Activated naive CD4-positive, alpha-beta T cell treated with anti-CD3 and anti-CD28 coated beads, Interleukin-2, amount 50 U/mL, for 16 hours (primary cell): ENCODE measurements at places on chromosomes 2 and 18.

- peak; percentile 66 for DNase-seq
Measured at GRCh38 chr2:118309946-118310680, 221.8 kb downstream of the INSIG2 start.

GRCh38 chr2:201932511-201932910 lies 101.1 kb upstream of the FZD7 start:
- no peak for DNase-seq

DNA sequence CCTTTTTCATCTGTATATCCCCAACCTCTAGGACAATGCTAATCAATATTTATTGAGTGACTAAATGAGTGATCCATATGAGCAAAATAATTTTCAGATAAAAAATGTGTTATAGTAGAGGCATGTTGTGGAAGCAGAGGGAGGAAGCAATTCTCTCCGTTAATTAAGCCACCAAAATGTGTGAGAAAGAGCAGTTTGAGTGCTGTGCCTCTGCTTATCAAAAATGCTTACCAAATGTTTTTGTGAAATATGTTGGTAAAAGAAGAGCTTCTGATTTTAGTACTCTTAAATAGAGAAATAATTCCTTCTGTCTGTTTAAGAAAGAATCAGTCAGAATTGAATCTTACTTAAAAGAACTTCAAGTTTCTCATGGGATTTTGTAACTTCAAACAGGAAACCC lies 90.3 kb downstream of the DTNA start:
- no peak for DNase-seq

DNA sequence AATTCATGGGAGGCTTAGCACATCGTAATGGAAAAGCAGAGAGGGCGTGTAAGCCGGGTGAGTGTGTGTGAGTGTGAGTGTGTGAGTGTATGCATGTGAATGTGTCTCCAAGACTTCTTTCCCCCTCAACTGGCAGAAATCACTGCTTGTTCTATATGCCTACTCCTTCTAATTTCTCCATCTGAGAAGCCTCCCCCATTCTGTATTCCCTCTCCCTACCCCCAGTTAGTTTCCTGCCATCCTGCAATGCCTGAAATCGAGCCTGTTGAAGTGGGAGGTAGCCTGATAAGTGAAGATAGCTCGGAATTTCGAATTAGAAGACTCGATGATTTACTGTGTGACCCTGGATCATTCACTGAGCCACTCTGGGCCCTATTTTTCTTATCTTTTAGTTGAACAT lies 30.0 kb upstream of the YWHAQ start:
- no peak for DNase-seq

DNA sequence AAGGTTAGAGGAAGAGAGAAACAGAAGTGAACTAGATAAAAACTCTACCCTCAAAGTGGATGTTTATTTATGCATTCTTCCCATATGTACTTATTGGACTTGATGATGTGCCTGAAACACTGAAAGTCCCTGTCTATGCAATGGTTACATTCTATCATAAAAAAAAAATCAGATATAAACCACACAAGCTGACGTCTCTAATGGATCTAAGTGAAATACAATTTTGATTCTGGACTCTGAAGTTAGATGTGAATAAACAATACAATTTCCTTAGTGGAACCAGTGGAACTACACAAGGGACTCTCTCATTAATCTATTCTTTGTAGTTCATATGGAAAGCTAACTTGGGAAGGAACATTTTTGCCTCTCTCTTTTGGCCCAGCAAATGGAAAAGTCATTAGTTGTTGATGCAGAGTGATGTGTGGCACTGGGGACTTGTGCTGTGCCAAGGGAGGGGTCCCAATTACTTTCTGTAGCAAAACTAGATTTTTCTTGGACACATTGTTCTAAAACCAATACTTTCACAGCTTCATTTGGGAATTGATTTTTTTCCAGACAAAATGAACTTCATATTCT lies 376.8 kb downstream of the TRIB2 start:
- no peak for DNase-seq

DNA sequence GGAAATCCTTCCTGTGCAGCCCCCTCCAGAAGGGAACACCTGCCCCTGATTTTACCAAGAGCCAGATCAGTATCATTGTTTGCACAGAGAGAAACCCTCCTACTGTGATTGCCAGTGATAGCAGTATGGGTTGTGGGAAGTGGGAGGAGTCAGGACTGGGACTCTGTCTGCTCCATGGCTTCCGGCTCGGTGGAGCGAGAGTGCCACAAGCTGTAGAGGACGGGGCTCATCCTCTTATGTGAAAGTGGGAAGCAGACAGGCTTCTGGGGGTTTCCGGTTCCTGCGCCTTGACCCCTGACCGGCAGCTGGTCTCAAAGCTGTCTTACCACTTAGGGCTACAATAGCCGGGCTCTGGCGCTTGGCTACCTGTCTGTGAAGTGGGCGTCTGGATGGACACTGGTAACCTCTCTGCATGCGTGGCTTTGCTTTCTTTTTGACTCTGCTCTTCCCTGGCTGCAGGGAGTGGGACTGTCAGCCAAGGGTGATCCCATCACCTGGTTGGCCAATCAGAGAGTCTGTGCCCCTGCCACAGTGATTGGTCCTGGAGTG lies 79.7 kb downstream of the BCL2L11 start:
- DNase-seq, result no peak

GRCh38 chr2:135099802-135100483 lies 47.9 kb downstream of the RAB3GAP1 start:
- no peak for DNase-seq
